IPS DF 19.7 (cell line): ENCODE measurements at places on chromosomes 1 and 21.

DNA sequence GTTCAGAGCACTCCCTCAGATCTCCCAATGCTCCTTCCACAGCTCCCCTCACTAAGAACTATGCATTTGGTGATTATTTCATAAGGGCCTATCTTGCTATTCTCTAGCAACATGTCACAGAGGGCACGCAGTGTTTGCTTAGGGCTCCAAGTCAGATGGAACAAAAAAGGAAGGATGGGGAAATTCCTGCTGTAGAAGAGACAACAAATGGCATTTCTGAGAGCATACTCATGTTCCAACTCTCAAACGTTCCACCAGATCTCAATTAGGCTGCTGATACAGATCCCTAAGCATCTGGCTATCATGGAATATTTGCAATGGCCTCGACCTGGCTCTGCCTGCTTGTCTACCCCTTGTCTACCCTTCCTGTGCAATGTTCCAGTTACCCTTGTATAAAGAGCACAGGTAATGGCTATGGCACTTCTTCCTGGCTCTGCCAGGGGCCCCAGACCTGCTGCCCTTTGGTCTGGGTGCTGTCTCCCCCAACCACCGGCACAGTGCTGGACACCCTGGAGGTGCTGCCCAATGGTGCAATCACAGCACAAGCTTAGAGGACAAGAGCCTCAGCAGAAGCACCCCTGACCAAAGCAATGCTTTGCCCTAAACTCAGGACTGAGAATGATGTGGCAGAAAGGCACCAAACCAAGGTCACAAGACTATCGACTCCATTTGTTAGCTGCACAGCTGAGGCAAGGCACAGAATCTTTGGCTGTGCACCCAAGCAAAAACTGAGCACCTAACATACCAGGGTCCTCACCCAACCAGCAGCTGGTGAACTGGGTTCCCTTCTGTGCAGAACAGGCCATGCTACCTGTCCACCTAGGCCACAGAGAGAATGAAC, 3.6 kb downstream of the PARP1 start:
- no peak for DNase-seq

DNA sequence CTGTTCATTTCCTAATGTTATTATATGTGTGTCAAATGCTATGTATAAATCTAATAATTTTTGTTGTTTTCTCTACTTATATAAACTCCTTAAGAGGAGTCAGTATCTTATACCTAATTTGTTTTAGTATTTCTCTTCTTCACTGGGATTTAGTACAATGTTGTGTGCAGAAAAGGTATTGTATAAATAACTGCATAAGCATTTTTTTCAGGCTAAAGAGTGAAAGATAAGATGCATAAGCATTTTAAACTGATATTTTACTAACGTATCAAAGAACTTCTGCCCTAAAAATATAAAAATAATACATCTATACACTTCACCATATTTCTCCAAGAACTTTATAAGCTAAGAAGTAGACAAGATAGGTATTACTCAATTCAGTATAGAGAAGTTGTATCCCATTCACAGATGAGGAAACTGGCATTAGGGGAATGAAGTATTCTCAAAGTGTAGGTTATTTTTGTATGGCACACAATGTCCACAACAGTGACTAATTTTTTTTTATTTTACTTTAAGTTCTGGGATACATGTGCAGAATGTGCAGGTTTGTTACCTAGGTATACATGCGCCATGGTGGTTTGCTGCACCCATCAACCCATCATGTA, 59.3 kb downstream of the NUP210L start:
- DNase-seq, result no peak

GRCh38 chr1:111140680-111140967, 601 bp downstream of the CEPT1 start:
- DNase-seq, result peak; percentile 5

GRCh38 chr1:179036844-179037465, 11.3 kb downstream of the FAM20B start:
- DNase-seq, result no peak

GRCh38 chr1:201169971-201170532, 15.8 kb upstream of the TMEM9 start:
- DNase-seq, result no peak

DNA sequence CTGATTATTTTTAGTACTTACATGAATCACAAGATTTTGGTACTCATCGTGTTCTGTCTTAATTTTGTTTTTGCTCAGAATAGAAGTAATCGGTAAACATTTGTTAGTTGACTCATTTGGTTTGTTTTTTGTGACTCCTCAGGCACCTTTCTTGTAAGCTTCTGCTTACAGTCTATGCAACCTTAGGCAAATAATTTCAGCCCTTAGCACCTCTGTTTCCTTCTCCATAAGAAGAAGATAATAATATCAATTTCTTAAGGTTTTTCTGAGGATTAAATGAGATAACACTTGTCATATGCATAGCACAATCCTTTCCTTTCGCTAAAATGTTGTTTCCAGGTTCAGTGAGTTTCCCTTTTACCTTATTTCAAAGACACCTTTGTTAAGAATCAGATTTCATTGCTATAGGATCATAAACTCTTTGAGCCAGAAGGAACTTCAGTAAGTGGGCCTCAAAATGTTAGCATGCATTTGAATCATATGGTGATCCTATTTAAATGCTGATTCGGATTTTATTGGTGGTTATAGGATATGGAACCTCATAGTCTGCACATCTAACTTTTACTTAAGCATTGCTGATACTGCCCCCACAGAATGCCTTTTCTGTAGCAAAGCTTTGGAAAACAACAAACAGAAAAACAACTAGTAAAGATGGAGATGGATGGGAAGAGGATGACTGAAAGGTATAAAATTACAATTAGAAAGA, 272.7 kb upstream of the CACYBP start:
- DNase-seq, result no peak

DNA sequence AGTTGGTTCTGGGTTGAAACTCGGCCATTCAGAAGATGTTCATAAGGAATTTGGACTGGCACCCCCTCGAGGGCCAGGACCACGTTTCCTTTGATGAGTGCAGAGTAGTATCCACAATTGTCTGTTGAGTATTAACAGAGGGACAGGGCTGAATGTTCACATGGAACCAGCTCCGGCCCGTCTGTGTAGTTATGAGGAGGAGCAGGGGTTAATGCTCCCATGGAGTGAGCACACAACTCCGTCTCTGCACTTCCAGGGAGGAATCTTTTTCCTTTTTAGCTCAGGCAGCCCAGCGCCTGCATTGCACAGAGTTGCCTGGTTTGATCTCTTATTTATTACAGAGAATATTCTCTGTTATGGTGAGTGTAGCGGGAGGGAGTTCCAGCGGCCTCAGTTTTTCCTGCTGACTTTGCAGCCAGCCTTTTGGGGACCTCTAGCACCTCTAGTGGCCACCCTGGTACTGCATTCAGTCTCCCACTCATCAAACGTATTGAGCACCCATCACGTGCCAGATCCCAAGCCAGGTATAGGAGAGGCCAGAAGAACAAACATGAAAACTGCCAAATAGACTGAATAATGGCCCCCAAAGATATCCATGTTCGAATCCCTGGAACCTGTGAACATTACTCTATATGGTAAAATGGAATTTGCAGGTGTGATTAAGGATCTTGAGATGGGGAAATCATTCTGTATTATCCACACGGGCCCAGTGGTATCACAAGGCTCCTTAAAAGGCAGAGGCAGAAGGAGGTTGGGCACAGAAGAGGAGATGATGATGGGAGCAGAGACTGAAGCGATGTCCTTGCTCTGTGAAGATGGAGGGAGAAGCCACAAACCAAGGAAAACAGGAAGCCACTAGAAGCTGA, 167.7 kb upstream of the CSF3R start:
- DNase-seq, result peak; percentile 42

DNA sequence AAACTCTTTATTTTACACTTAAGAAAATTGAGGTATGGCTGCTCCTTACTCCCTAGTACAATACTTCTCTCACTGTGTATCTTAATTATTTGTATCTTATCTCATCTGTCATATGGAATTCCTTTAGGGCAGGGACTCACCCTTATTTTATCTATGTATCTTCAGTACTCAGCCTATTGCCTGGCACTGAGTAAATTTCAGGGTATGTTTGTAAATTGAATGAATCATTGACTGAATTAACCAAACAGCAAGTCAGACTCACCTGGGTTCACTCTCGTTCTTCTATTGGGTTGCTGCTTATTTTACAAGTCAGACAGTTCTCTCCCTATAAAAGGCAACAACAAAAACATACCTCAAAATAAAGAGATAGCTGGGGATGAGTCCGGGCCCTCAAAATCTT, 63.8 kb downstream of the LAMC1 start:
- no peak for DNase-seq

DNA sequence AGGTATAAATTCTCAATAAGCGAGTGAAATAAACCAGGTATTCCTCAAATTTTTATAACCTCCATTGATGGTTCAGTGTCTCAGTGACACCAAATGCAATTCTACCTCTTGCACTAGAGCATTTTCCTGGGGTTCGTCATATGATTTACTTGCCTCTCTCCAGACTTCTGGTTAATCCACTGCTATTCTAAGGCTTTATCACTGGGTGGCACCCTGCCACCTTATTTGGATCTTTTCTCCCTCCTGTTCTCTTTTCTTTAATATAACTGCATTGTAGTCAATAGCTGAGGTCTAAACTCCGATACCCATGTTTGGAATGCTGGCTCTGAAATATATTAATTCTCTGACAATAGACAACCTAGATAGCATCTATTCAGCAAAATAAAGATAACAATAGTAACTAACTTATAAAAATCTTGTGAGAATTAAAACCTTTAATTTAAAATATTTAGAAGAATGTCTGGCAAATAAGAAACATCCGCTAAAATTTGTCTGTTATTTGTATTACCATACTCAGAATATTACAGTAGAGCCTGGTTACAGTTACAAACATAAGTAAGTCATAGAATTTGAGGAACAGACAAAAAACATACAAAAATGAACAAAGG, 436.4 kb downstream of the PLA2G4A start:
- no peak for DNase-seq

DNA sequence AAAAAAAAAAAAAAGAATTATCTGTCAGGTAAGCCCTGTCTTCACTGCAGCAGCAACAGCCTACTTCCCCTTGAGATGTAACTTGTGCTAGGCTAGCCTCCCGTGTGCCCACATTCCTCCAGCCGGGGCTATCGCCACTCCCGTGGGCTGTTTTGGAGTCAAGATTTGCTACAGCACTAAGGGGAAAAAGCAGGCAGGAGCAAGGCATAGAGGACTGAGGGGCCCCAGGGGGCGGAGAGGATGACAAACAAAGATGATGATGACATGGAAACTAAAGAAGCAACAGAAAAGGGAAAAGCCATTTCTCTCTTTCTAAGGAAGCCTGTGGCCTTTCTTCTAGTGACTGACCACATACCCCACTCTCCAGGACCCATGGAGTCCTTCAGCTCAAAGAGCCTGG, 1.9 kb downstream of the TNFAIP8L2 start:
- DNase-seq, result no peak

- no peak for DNase-seq
Measured at GRCh38 chr1:228081144-228081543, 1.4 kb upstream of the ARF1 start.

GRCh38 chr1:229756666-229757065, 130.6 kb downstream of the URB2 start:
- no peak for DNase-seq

DNA sequence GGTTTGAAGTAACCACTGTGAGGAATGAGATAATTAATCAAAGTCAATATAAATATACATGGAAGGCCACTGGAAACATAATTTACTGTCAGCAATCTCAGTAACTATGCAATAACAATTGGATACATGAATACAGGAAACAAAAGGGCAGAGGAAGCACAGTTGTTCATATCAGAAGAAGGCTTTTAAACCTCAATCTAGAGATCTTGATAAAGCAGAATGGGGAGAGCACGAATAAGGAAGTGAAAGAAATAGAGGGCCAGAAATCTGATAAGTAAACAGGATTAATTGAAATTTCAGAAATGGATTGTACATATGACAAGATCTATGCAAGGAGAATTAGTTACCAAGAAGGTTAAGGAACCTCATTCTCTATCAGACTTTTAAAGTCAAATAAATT, 93.0 kb downstream of the EVI5 start:
- no peak for DNase-seq

DNA sequence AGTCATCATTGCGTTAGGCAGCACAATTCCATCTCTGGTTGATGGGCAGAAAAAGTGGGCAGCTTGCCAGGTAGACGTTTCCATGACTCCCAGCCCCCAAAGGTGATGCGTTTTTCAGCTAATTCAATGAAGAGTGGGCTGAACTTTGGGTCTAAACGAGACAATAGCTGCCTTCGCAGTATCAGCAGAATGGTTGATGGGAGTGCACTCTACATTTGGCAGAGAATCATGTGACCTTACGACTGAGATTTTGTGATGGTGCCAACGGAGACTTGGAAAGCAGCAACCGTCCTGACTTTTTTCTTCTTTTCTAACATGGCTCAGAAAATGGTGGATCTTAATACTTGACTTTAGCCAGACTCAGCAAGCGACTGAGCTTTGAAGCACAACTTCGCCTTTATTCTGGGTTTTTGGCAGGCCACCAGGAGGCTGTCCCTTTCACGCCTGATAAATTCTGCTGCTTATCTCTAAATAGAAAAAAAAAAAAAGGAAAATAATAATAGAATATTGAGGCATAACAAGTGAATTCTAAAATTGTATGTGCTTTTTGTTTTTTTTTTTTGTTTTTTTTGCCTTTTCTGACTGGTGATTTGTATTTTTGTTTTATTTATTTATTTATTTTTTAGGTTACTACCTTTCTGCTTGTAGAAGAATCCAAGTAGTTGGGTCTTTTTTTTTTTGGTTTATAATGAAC, 804.8 kb downstream of the USP25 start:
- DNase-seq, result no peak

DNA sequence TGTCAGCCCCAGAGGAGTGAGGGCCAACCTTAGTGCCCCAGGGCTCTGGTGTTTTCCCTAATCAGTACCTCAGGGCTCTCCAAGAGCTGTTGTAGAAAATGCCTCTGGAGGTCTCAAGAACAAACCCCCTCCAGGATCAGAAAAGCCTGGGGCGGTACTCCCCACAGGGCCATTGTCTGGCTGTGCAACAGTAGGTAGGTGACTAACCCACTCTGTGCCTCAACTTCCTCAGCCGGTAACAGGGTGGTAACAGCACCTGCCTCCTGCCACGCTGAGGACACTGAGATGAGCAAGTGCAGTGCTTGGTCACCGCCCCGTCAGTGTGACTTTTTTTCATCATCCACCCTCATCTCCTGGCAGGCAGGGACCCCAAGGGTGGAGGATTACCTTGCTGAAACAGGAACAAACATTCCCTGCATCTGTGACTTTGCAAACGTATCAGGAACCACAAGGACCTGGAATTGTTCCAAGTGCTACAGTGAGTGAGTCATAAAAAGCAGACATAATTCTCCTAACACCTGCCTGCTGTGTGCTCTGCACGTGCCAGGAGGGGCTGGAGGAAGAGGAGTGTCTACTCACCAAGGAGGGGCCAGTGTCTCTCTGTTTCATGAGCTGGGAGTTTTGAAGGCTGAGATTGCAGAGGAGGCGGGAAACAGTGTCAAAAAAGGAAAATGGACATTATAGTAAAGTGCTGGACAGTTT, 440.8 kb downstream of the NPHP4 start:
- no peak for DNase-seq
